Hair follicular keratinocyte (primary cell): ENCODE measurements at places on chromosomes 11 and 22. TPM values are rescaled to one million over a fixed set of nuclear protein-coding genes. Genes with fewer than 3 reads are reported as not detected.

SCUBE1 gene
- total RNA-seq = not detected in 2 replicates

TRPC6 gene
- 0.23 TPM in 1 of 2 replicates, not detected in the other for total RNA-seq

VSIG2 gene
- total RNA-seq = not detected in 2 replicates

RAB39A gene
- total RNA-seq = not detected in 2 replicates

BBOX1 gene
- not detected in 2 replicates for total RNA-seq

OR51A7 gene
- total RNA-seq = not detected in 2 replicates

MN1 gene
- total RNA-seq = 8.8 and 22.3 TPM in 2 replicates

IRAG1 gene
- under 0.01 and 0.11 TPM in 2 replicates for total RNA-seq

MYEOV gene
- total RNA-seq = not detected in 2 replicates

RAB36 gene
- 0.47 and 1.4 TPM in 2 replicates for total RNA-seq

MUC6 gene
- total RNA-seq = not detected in 2 replicates

TMEM25 gene
- 26.8 and 42.5 TPM in 2 replicates for total RNA-seq

MAPK8IP1 gene
- total RNA-seq = 1.6 and 2.4 TPM in 2 replicates

P2RX6 gene
- 0.34 and 0.39 TPM in 2 replicates for total RNA-seq

CNTF gene
- 0.19 and 0.23 TPM in 2 replicates for total RNA-seq

C11orf87 gene
- under 0.01 TPM in 1 of 2 replicates, not detected in the other for total RNA-seq

PKDREJ gene
- total RNA-seq = under 0.01 TPM in 1 of 2 replicates, not detected in the other

CALCA gene
- not detected in 2 replicates for total RNA-seq

CD3D gene
- total RNA-seq = not detected in 2 replicates

FAR1 gene
- total RNA-seq = 28.0 and 39.9 TPM in 2 replicates

GNG3 gene
- total RNA-seq = not detected in 2 replicates

RELA gene
- 51.6 and 64.1 TPM in 2 replicates for total RNA-seq

MMP12 gene
- not detected in 2 replicates for total RNA-seq

CCDC73 gene
- not detected in 2 replicates for total RNA-seq

NEFH gene
- 0.31 and 0.80 TPM in 2 replicates for total RNA-seq

ACAD8 gene
- total RNA-seq = 16.5 and 16.9 TPM in 2 replicates

OR51B4 gene
- not detected in 2 replicates for total RNA-seq

CDKN1C gene
- 0.65 and 2.6 TPM in 2 replicates for total RNA-seq
